ENCODE measurements at places on chromosomes 11 and 22.

DNA sequence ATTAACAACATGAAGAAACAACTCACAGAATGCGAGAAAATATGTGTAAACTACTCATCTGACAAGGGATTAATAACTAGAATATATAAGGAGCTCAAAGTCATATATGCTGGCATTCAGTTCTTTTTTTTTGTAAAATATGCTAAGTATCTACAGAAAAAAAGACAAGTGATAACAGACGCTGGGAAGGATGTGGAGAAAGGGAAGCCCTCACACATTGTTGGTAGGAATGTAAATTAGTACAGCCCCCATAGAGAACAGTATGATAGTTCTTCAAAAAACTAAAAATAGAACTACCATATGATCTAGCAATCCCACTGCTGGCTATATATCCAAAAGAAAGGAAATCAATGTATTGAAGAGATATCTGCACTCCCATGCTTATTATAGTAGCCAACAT is 13.8 kb downstream of the GAB2 start:
- no peak for DNase-seq

GRCh38 chr11:84164728-84165127 is 878.6 kb upstream of the CCDC90B start:
- no peak for DNase-seq

GRCh38 chr11:46118702-46119351 is 2.4 kb downstream of the PHF21A start:
- DNase-seq, result no peak

GRCh38 chr11:10895285-10895684 is 37.4 kb upstream of the ZBED5 start:
- no peak for DNase-seq

- no peak for DNase-seq
Measured at GRCh38 chr11:10410106-10410843, 44.8 kb upstream of the AMPD3 start.

DNA sequence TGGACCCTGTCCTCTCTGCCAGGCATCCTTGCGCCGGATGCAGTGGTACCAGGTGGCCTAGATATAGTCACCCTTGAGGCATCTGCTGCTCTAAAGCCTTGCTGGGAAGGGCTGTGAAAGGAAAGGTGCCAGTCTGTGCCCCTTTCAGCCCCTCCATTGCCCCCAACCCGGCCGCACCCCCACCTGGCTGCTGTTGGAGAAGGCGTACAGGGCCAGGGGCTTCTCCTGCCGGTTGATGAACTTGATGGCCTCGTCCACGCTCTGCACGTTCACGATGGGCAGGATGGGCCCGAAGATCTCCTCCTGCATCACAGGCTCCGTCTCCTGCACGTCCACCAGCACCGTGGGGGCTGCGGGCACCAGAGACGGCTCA is 10.2 kb downstream of the ALDH3B2 start:
- DNase-seq, result no peak

GRCh38 chr22:49238181-49239141 is 589.2 kb downstream of the BRD1 start:
- no peak for DNase-seq

- DNase-seq, result peak; percentile 11
Measured at GRCh38 chr11:72305891-72306585, 62.1 kb upstream of the PHOX2A start.

DNA sequence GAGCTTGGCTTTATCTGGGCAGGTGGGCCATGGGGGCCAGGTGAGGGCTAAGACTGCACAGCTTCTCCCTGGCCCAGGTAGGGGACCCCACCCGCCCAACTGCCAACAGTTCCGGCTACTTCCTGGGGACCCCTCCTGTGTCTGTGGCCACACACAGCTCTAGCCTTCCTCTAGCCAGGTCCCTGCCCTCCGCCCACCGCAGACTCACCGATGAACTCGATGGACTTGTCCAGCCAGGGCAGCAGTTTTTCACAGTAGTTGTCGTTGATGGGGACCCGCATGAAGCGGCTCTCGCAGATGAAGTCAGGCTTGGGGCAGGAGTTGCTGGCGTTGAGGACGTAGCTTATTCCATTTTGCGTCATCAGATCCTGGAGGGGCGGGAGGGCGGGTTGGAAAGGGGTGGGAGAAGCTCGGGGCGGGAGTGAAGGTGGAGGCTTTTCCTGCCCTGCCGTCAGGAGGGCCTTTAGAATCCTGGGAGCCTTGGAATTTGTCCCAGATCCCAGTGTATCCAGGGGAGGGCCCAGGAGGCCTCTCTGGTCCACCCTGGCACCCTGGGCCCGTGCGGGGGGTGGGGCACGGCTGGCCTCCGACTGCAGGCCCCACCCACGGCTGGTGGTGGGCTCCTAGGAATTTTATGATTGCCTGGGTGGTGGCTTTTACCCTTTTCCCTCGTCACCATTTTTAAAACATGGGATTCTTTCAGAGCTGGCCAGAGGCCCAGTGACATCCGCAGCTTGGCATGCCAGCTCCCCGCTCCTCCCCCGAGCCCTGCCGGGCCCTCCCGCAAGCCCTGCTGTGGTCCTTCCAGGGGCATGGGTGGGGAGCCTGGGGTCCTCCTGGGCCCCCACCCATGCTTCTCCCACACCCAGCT is 13.9 kb downstream of the DUSP8 start:
- DNase-seq, result peak; percentile 52

GRCh38 chr11:118918686-118919280 is 6.9 kb downstream of the BCL9L start:
- DNase-seq, result peak; percentile 57

DNA sequence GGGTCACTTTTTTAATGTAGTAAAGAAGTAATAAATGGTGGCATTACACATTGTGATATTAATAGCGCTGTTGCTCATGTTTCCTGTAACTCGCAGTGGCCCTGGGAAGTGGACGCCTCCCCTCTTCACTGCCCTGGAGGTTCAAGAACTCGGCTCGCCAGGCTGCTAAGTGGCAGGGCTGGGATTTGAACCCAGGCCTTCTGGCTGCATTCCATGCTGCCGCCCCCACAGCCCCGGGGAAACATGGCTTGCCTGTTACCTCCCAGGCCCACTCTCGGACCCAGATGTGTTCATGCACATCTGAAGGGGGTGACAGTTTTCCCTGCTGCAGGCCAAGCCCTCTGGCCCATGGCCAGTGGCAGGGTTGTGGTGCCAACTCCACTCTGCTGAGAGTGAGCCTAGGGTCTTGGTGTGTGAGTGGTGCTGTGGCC is 25.0 kb upstream of the MGAT3 start:
- DNase-seq, result peak; percentile 31

DNA sequence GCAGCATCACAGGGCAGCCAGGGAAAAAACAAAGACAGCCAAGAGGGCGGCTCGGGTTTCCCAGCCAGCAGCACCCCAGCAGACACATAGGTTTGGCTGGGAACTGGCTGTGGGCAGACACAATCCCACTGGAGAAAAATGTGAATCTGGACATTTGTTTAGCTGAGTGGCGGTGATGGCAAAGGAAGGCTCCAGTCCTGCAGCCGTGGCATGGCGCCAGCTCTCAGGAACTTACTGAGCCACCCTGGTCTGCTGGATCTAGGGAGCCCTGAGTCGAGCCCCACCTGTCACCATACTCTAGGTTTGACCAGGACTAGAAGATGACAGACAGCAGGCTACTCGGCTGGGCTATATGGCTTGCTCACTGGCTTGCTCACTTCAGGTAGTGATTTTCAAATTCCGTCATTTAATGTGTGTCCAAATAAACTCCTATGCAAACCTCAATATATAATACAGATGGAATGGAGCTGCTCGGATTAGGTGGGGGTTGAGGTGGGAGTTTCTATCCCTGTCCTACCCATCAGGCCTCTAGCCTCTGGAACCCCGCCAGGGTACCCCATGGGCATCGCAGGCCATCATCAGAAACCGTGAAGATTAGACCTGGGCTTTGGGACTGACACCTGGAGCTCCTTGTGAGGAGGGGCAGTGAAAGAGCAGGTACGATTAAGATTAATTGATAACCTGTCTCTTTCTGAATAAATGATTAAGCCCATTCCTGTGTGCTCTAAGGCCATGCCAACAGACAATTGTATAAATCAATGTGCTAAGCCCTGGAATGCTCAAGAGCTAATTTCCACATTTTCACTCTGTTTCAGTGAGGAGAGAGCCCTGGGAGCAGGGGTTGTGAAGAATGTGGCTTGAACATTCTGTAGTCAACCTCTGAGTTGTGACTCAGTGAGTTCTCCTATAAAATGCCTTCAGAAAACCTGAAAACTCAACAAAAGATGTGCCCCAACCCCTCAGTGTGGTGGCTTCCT is 42.5 kb downstream of the GALNT18 start:
- no peak for DNase-seq

- peak; percentile 57 for DNase-seq
Measured at GRCh38 chr22:31122532-31123291, at the start of gene INPP5J. INPP5J (plus strand) TSS chr22:31122966; CDS start chr22:31123015, 49 bp downstream.

DNA sequence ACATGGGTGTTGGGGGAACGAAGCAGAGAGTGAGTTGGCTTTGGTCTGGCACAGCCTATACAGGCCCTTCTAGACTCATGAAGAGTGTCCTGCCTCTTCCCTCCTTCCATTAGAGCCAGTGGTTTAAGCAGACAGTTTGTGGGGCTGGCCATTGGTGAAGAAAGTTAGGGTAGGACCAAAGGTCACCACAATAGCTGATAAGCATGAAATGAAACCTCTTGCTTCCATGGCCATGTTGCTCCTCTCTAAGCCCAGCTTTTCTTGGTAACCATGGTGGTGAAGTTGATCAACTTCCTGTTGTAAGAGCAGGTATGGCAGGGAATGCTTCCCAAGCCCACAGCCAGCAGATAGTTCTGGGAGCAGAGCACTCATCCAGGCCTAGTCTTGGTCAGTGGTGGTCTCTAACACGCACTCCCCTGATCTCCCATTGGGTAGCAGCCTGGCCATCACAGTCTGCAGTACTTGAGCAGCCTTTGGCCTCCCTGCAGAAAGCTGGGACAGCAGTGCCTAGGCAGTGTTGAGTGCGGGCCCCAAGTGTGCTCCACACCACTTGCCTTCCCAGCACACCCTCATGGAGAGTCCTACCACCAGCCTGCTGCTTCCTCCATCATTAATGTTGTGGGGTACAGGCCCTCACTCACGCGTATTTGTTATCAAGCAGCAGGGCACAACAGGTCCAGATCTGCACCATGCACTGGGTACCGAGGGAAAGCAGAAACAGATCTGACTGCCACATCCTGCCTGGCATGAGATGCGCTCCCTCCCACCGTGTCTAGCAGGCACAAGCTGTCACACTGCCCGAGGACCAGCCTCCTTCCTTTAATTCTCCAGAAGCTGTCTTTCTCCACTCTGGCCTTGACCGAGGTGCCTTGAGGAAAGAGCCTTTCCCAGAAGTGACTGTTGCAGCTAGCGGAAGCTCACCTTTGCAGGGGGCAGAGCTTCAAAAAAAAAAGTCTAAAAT is 65.8 kb upstream of the SUSD2 start:
- no peak for DNase-seq

- peak; percentile 94 for DNase-seq
Measured at GRCh38 chr22:31173386-31174145, 13.6 kb downstream of the RNF185 start.

- DNase-seq, result no peak
Measured at GRCh38 chr11:45563171-45563570, 102.3 kb downstream of the CHST1 start.
